ENCODE measurements at places on chromosomes 1 and 21.

DNA sequence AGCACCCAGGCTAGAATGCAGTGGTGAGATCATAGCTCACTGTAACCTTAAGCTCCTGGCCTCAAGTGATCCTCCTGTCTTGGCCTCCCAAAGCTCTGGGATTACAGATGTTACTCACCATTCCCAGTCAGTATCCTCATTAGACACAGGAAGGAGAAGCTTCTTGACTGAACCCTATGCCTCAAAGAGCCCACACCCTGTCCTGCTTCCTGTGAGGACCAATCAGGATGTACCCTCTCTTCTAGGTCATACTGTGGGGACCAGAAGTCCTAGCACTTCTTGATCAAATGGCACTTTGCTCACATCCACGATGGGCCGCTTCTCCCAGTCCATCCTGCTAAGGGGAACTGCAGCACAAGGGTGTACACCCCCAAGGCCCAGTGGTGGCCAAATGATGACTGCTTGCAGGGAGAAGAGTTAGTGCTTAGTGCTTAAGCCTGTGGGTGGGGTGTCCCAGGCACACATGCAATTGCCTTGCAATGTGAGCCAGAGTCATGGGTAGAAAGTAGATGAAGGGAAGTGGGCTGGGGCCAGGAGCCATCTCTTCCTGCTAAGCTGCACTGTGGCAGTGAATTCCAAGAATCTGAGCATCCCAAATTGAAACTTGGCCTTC, 9.8 kb downstream of the CD34 start:
- no peak for DNase-seq

- DNase-seq, result no peak
Measured at GRCh38 chr1:11187494-11187893, 1.7 kb upstream of the ANGPTL7 start.

GRCh38 chr1:89466307-89466930, 58.2 kb upstream of the LRRC8B start:
- DNase-seq, result no peak

DNA sequence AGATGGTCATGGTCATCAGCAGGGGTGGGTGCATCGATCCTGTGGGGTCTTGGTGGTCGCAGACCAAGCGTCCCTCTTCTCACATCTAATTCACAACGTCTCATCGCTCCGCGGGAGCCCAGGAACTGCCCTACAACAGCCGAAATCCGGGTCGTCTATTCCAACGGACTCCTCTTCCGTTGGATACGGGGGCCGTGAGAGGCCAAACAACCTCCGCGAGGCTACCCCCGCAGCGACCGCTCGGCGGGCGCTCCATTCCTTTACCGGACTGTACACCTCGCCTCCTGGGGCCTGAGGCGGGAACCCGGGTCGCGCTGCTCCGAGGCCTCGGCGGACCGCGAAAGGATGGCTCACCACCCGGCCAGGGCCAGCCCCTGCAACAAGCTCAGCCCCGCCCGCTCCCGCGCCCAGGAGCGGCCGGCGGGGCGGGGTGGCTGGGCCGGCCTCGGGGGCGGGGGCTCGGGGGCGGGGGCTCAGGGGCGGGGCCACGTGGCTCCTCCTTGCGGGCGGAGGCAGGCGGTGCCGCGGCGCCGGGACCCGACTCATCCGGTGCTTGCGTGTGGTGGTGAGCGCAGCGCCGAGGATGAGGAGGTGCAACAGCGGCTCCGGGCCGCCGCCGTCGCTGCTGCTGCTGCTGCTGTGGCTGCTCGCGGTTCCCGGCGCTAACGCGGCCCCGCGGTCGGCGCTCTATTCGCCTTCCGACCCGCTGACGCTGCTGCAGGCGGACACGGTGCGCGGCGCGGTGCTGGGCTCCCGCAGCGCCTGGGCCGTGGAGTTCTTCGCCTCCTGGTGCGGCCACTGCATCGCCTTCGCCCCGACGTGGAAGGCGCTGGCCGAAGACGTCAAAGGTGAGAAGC, at the start of gene QSOX1:
TSS of gene QSOX1 (plus strand) at position 545 of the 857 bp plus-strand sequence. CDS start at position 584, 39 bp downstream.
- DNase-seq, result peak; percentile 97

GRCh38 chr1:238063454-238063853, 172.7 kb upstream of the ZP4 start:
- DNase-seq, result peak; percentile 60

DNA sequence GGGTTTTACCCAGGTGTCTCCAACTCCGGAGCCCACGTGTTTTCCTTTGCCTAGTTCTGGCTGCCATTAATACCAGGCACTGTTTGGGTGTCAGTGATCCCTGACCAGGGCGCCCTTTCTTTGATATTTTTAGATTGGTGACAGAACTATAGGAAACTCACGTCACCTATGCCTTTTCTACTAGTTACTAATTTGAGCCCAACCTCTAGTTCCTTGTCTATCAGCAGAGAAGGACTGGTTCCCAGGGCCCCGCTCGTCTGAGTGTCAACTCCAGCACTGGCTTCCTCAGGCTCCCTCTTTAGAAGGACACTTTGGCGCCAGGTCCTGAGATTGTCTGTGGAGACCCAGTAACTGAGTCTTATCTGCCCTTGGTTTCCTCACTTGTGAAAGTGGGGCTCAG, 9.4 kb downstream of the MFN2 start:
- no peak for DNase-seq

GRCh38 chr1:24735509-24736375, 9.5 kb upstream of the CLIC4 start:
- no peak for DNase-seq
